ENCODE measurements at places on chromosomes 16 and 17. TPM values are rescaled to one million over a fixed set of nuclear protein-coding genes. Genes with fewer than 3 reads are reported as not detected.

- DNase-seq, result no peak
- H3K36me3 ChIP-seq, result peaks cover 4% of the 10 kb centered on the region
- peaks cover 10% of the 10 kb centered on the region for H3K4me1 ChIP-seq
- peaks cover 48% of the 10 kb centered on the region for H3K27me3 ChIP-seq
- H3K4me3 ChIP-seq, result no peak overlapping the region
These were observed 7.6 kb upstream of the IRX5 start for GRCh38 chr16:54923055-54923473.

GRCh38 chr16:14445937-14446715 is 183.9 kb downstream of the PARN start:
- peaks cover 9% of the 10 kb centered on the region for H3K36me3 ChIP-seq
- H3K27ac ChIP-seq, result no peak overlapping the region
- no peaks in the 10 kb centered on the region for H3K27me3 ChIP-seq
- H3K4me3 ChIP-seq, result no peak overlapping the region

DNA sequence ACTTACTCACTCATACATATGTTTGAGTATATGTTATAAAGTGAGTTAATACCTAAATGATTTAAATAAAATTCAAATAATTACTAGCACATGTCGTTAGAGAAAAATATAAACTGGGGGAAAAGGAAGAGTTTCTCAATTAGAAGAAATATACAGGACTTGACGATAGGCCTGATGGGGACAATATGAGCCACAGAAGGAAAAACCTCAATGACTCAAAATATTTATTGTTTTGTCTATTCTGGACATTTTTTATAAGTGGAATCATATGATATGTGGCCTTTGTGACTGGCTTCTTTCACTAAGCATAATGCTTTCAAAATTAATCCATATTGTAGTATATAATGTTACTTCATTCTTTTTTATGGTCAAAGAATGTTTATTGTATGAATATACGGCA is 339.2 kb upstream of the PMFBP1 start:
- H3K36me3 ChIP-seq, result no peaks in the 10 kb centered on the region
- DNase-seq, result no peak
- no peak overlapping the region for H3K27ac ChIP-seq

DNA sequence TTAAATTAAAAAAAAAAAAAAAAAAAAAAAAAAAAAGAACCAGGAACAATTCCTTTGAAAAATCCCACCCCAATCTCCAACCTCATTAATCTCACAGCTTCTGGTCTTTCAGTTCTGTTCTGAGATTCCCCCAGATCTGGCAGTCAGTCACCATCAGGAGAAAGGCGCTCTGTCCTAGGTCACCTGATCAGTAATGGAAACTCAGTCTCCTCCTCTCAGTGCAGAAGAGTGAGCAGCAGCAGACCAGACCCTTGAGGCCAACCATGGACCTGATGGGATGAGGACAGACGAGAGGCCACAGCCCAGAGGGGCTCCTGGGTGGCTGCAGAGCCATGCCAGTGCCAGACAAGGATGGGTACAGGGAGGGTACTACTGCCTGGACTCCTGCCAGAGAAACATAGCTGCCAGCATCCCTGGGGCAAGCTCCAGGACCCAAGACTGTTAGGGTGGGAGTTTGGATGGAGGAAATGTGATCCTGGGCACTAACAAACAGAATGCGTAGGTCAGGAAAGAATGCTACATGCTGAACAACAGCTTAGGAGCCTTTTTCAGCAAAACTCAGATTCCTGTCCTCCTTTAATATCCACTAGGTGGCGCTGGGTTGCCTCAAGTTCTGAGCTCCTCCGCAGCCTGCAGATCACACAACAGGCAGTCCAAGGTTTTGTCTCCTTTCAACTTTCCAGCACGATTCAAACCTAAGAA is 28.7 kb downstream of the MPG start:
- DNase-seq, result peak; percentile 45
- H3K27me3 ChIP-seq, result no peaks in the 10 kb centered on the region
- no peak overlapping the region for H3K27ac ChIP-seq
- peaks cover 28% of the 10 kb centered on the region for H3K36me3 ChIP-seq
- H3K4me3 ChIP-seq, result no peak overlapping the region

- H3K4me3 ChIP-seq, result no peak overlapping the region
- H3K27me3 ChIP-seq, result no peaks in the 10 kb centered on the region
- no peaks in the 10 kb centered on the region for H3K36me3 ChIP-seq
- peaks cover 3% of the 10 kb centered on the region for H3K4me1 ChIP-seq
- no peak for DNase-seq
These were observed 6.0 kb downstream of the NAGPA start for GRCh38 chr16:5027575-5028235.

DNA sequence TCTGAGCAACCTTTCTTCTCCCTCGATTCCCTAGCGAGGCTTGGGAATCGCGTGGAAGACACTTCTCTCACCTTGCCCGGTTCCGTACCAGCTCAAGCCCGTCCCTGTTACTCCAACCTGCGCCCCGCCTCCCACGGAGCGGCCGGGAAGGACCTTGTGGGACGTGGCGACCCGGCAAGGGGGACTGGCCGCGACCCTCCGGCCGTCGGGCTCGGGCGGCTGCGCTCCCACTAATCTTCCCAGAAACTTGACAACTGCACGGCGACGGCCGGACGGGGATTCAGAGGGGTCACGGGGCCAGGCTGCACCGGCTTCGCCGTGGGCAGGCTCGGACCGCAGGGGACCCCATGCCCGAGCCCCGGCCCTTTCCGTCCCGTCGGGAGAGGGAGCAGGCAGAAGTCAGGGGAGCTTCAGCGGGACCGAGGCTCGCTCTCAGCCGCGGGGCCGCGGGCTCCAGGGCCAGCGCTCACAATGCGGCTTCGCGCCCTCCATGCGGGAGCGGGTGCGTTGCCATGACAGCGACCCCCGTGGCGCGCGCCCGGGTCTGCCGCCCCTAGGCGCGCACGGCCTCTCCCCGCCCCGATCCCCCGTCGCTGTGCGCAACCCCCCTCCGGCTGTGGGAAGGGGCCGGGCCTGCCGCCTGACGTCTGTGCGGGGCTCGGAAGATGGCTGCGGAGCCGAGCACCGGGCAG is at the start of gene SGSM2:
SGSM2 (plus strand) TSS at position 650 of the 692 bp plus-strand sequence. CDS start 188 bp downstream, outside the sequence.
- H3K4me1 ChIP-seq, result peaks cover 21% of the 10 kb centered on the region
- peak; percentile 58 for DNase-seq
- peak within 1 kb of the TSS; percentile 97 for H3K27ac ChIP-seq
- peaks cover 8% of the 10 kb centered on the region for H3K36me3 ChIP-seq
- H3K4me3 ChIP-seq, result peak within 1 kb of the TSS; percentile 100
- no peaks in the 10 kb centered on the region for H3K27me3 ChIP-seq

GRCh38 chr17:37708616-37709212 is 36.1 kb downstream of the HNF1B start:
- H3K27me3 ChIP-seq, result peaks cover 29% of the 10 kb centered on the region
- no peak overlapping the region for H3K4me3 ChIP-seq
- DNase-seq, result no peak
- H3K36me3 ChIP-seq, result no peaks in the 10 kb centered on the region

The HBA1 gene
- not detected for total RNA-seq

The MLX gene
- total RNA-seq, result 54.8 TPM

The USP31 gene
- total RNA-seq, result 8.0 TPM

The TMC5 gene
- total RNA-seq, result not detected
